SJCRH30 (cell line): ENCODE measurements at places on chromosomes 7 and 10.

GRCh38 chr7:22814261-22815208 lies 8.1 kb downstream of the TOMM7 start:
- no peak for DNase-seq

- peak; percentile 89 for DNase-seq
These were observed at the start of gene ADAMTS14 for GRCh38 chr10:70672165-70673042. ADAMTS14 (plus strand) TSS chr10:70672506; CDS start chr10:70672803, 297 bp downstream.

DNA sequence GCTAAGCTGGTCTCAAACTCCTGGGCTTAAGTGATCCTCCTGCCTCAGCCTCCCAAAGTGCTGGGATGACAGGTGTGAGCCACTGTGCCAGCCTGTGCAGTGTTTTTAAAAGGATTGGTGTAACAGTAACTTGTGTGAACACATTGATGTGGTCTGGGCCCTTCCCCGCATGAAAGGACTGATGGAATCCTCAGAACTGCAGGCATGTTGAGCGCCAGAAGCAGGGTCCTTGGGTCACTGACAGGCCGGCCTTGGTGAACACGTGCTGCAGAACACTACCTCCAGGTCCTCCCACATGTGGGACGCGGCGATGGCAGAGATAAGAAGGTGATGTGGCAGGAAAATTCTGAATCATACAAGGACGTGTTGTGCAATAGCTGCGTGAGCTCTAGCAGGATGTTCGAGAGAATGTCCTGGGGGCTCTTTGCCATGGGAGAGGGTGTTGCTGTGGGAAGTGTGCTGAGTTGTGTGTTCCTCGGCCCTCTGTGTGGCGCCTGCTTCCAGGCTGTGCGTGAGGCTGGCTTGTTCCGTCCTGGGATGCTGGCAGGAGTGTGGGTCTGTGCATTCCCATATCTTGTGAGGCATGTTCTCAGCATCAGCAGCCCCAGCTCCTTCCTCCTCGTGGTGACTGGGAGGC lies 68.2 kb downstream of the DNAJB6 start:
- DNase-seq = no peak

DNA sequence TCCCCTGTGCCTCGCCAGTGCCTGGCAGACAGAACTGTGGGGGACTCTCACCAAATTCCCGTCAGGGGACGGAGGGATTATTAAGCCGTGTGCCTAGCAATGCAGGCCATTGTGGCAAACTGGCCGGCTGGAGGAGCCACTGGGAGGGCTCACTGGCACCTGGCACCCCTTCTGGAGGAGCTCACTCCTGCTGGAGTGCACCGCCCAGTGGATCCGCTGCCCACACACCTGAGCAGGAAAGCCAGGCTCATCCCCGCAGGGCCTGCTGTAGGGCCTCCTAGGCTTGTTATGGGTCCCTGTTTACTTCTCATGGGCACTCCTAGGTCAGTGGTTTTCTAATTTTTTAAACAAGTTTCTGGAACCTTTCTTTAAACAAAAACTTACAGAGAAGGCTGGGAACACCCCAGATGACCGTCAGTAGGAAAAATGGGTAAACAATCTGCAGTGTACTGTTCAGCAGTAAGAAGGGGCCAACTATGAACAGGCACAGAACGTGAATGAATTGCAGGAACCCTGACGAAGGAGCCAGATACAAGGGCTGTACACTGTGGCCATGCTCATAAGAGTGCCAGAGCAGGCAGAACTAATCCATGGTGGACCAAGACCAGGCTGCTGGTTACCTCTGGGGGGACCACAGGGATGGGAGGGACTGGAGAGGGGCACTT lies 64.8 kb downstream of the LANCL2 start:
- no peak for DNase-seq

DNA sequence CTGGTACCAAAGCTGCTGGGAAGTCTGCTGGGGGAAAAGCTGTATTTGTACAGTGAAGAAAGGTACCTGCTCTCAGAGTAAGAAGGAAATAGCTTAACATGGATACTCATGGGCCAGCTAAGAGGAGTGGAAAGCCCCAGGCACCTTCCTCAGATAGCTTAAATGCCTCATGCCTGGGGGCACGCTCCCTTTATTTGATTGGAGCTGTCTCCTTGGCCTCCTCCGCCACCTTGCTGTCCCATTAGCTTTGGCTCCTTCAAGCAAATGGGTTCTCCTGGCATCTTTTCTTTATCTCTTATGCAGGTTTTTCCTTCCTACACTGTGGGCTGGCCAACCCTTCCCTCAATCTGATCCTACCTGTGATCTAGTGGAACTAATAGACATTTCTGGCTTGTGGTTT lies 318.5 kb downstream of the SH2D4B start:
- DNase-seq = no peak

DNA sequence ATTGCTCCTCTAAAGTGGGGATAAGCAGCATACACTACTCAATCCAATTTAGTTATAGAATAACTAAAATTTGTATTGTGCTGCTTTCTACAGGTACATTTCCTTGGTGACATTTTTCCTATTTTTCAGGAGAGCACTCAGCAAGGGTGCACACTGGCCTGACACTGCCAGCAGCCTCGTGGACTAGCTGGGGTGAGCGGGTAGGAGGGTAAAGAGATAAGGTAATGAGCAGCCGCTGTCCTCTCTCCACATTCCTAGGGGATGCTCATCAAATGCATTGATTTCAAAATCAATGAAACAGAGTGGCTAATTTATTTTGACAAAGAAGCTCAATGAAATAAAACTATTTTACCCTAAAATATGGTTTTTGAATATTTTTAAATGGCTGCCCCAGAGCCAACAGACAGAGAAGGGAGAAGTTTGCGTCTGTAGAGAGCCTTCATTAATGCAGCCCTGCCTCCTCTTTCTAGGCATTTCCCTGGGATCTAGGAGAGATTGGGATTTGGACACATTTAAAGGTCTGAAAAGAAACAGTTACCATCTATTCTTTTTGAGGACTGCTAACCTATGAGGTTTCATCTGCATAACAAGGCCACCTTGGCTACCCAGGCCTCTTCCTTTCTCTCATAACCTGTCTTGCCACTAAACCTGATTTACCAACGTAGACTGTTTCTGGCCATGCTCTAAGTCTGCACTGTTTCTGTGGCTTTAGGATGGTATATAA lies 561.0 kb downstream of the IPMK start:
- no peak for DNase-seq

DNA sequence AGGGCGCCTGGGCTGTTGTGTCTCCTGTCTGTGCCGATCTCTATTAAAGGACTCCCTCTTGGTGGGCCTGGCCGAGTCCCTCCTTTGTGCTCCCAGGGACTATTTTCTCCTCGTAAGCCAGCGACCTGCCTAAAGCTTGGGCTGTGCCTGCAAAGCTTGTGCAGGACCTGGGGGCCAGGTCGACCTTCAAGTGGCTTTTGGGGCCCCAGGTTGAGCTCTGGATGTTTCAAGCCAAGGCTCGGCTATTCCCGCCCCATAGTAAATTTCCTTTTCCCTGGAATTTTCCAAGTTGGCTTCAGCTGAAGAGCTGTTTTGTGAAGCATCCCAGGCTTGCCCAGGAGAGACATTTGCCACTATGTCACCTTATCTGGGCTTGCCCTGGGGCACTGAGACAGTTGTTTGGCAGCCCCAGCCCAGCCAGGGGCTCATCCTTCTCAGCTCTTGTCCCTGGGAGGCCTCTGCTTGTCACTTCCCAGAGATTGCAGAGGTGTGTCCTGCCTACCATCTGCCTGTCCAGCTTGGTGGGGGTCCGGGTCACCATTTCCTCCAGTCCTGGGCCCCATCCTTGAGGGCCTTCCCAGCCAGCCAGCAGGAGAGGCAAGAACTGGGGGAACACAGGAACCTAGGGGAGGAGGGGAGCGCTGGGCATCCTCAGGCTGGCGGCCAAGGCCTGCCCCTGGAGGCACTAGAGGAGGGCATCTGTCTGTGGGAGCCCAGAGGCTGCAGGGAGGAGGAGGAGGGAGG lies 20.2 kb downstream of the ZMIZ2 start:
- DNase-seq = peak; percentile 66

GRCh38 chr10:117736655-117737054 lies 194.1 kb downstream of the EMX2 start:
- peak; percentile 66 for DNase-seq

- DNase-seq = no peak
These were observed 8.0 kb downstream of the DLX5 start for GRCh38 chr7:97016381-97017191.

GRCh38 chr7:45017253-45017652 lies 17.3 kb downstream of the CCM2 start:
- no peak for DNase-seq

DNA sequence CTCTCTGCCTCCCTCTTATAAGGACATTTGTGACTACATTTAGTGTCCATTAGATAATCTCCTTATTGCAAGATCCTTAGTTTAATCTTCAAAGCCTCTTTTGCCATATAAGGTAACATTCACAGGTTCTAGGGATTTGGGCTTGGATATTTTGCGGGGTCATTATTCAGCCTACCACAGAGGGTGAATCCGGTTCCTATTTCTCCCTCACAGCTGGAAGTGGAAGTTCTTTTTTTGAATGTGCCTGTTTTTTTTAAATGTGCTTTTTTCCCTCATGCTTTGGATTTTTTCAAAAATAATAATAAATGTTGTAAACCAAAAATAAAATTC lies 17.1 kb upstream of the FAM221A start:
- no peak for DNase-seq

DNA sequence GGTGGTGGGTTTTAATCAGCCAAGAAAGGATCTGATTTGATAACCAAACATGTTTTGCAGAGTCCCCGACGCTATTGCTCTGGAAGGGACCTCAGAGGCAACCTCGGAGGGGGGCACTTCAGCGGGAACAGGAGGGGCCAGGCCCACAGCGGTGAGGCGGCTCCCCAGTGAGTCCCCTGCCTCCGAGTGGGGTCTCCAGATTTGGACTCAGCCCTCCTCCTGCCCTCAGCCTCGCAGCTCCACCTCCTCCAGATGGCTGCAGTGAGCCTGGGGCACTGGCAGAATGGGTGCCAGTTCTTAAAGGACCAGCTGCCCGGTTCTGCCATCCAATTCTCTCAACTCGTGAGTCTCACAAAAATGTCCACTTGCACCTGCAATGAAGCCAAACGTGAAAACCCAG lies 61.0 kb upstream of the NANOS1 start:
- DNase-seq = no peak

- DNase-seq = no peak
These were observed 1.6 kb downstream of the AKR1D1 start for GRCh38 chr7:138077809-138078208.

DNA sequence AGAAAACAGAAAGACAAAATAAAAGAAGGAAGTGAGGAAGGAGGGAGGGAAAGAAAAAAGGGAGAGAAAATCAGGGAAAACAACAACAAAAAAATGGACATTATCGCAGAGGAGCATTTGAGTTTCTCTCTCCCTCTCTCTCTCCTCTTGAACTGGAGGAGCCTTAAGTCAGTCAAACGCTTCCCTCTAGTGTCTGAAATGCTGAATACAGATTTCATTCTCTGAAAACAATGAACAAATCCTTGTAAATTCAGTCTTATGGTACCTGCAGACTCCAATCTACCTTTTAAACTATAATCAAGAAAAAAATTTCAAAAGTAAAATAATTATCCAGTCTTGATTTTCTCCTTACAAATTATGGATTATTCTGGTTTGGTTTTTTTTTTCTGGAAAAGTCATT lies 89.2 kb upstream of the PFKP start:
- peak; percentile 19 for DNase-seq

DNA sequence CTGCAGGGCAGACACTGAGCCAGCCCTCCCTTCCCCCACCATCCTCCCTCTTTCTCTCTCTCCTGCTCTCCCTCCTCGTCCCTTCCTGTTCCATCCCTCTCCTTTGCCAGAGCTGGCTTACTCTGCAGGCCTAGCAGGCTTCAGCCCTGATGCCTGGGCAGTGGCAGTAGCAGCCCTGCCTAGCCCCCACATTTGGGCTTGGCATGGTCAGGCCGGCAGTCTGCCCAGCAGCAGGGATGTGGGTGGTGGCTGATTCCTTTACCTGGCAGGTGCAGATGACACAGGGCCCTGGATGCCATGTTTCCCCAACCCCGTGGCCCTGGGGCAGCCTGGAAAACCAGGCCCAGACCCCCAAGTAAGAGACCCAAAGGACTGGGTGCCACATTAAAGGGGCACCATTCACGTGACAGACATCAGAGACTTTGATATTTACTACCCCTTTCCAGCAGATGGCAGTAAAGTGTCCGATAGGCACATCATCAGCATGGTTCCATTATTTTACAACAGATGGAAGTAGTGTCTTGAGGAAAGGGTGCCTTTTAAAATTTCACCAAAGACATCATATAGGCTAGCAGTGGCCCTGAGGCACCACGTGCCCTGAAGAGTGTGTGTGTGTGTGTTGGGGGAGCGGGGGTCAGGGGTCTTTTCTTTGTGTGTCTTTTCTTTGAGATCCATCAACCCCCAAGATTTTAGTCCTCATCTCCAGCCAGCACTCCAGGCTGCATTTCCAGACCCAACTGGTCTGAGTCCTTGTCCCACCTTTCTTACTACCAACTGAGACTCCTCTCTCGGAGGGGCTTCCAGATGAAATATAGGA lies 5.9 kb downstream of the KCP start:
- DNase-seq = peak; percentile 80

- DNase-seq = peak; percentile 87
These were observed 3.7 kb downstream of the LRRC4 start for GRCh38 chr7:128027485-128027980.

DNA sequence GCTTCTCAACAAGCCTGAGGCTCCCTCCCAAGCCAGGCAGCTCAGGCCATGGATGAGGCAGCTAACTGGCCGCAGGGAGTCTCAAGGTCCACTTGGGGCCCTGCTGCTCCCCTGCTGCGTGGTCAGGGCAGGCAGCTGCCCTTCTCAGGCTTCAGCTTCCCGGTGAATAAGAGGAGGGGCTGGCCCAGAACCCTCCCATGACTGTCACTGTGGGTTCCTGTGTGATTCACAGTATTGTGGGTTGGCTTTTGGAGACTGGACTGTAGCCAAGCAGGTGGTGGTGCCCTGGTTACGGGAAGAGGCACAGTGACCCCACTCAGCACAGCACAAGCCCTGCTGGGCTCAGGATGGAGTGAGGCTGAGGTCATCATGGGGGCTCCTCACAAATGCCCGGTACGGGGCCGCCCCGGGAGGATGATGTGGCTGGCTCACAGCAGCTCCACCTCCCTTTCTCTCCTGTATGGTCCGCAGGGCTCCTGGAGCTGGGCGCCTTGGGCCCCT lies 189.8 kb downstream of the HECW1 start:
- DNase-seq = peak; percentile 79

- no peak for DNase-seq
These were observed 127.3 kb downstream of the MARCHF5 start for GRCh38 chr10:92418221-92418620.

GRCh38 chr7:112023786-112024185 lies 182.4 kb downstream of the DOCK4 start:
- DNase-seq = no peak

- no peak for DNase-seq
These were observed 156.3 kb upstream of the TMEM106B start for GRCh38 chr7:12054830-12055229.

- DNase-seq = no peak
These were observed 59.8 kb upstream of the TES start for GRCh38 chr7:116150588-116150987.
